ENCODE measurements at places on chromosomes 12 and 14.

- no peak for DNase-seq
Measured at GRCh38 chr14:61191733-61192132, 89.4 kb downstream of the TMEM30B start.

DNA sequence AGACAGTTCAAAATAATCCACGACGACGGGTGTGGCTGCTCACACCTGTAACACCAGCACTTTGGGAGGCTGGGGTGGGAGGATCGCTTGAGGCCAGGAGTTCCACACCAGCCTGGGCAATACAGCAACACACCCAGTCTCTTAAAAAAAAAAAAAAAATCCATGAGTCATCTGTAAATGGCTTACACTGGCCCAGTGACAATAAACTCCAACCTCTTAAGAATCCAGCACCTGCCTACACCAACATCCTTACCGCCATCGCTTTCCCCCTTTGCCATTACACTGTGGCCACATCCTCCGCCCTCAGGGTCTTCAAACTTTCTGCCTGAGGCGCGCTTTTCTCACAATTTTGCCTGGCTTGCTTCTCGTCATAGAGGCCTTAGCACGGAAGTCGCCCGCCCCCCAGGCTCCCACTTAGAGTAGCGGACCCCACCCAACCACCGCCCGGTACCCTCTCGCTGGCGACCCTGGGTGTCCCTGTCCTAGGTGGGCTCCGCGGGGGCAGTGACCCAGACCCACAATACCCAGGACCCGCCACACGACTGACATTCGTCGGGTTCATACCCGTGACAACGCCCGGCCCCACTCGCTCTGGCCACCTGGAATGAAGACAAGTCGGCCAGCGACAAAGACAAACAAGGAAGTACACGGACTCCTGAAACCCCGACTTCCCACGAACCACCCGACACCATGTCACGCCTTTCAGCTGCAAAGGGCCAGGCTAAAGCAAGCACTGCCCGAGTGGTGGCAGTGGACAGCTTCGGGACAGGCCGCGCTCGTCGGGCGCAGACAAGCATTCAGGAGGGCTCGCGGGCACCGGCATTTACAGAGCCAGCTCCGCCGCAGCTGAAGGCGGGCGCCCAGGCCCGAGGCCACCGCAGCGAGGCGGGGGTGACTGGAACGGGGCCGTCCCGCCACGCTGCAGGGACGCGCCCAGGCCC is 636 bp downstream of the GOLGA3 start:
- DNase-seq: peak; percentile 47

DNA sequence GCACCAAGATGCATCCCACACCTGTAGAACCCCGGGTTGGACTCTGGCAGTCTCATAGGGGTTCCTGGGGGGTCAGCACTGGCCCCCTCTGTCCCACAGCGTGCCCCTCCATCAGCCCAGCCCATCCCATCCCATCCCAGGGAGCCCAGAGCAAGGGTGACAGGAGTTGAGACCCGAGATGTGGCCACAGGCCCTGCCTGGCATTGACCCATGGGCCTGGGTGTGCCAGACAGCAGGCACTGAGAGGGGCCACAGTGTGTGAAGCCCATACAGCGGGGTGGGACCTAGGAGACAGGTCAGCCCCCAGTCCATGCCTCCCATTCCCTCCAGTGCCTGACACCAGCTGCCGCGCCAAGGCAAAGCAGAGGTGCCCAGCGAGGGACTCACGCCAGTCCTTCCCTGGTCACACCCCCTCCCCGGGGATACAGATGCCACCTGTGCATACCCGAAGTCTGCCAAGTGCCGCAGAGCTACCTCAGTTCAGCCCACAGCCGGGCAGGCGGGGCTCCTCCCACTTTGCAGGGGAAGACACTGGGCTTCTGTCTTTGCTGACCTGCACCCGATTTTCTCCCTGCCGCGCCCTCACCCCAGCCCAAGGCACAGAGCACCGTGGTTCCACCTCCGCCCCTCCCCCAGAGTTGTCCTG is 50.4 kb downstream of the CYP46A1 start:
- DNase-seq: no peak

DNA sequence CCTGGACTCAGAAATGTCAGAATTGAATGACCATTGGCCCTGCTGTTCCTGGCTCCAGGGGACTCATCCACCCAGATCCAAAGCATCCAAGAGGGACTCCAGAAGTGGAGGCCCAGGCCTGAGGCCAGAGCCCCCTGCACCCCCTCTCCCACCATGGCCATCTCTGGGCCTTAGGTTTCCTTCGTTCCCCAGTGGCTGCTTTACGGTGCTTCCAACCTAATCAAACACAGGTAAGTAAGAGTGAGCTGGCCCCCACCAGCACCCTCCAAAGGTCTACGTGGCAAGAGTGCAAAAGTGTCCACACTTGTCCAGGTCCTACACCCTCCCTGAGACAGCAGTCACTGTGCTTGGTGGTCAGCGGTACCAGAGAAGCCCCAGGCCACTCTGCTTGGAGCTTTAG is 139.0 kb downstream of the DPF3 start:
- DNase-seq: no peak

DNA sequence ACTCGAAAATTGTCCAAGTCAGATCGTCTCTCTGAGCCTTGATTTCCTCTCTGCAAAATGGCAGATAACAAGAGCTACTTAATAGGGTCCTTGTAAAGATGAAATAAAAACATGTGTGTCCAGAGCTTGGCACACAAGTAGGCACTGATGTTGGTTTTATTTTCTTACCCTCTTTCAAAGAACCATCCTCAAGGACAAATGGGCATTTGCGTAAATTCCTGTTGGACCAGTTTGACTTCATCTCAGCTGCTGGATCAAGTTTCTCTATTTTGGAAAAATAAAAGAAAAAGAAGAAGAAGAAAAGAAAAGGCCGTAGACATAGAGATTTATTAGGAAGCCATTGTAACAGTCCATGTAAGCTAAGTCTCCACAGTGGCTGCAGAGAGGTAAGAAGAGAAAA is 47.2 kb downstream of the MAP1LC3B2 start:
- no peak for DNase-seq

GRCh38 chr12:54522243-54522642 is 24.7 kb downstream of the NCKAP1L start:
- no peak for DNase-seq

DNA sequence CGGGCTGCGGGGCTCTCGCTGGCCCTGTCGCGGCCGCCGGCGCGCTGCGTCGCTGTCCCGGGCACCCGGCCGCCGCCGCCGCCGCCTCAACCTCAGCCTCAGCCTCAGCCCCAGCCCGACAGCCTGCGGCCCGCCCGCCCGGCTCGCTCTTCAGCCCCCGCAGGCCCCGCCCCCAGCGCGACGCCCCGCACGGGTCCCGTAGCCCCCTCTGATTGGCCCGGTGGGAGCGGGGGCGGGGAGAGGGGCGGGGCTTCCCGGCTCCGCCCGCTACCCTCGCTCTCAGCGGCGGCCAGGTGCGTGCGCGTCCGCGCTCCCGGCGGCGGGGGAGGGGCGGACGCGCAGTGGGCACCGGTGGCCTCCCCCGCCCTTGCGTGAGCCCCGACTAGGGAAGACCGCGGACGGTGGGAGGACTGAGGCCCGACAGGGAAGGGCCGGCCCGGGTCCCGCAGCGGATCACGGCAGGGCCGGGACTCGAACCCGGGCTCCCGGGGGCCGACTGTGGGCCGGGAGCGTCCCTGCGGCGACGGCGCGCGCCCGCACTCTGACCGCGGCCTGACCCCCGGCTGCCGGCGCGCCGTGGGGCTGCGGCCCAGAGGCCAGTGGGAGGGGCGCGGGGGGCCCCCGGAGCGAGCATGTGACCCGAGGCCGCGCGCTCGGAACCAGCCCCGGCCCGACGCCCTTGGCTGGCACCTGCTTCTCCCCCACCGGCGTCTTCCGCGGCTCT is at the start of gene PPP1R13B:
Gene PPP1R13B, minus strand, starts transcription at position 125 of the 724 bp plus-strand sequence. CDS start 268 bp downstream, outside the sequence.
- peak; percentile 99 for DNase-seq

- no peak for DNase-seq
Measured at GRCh38 chr14:75857199-75857598, 124.6 kb downstream of the TGFB3 start.

- DNase-seq: no peak
Measured at GRCh38 chr12:122963941-122964265, 2.4 kb downstream of the ABCB9 start.

DNA sequence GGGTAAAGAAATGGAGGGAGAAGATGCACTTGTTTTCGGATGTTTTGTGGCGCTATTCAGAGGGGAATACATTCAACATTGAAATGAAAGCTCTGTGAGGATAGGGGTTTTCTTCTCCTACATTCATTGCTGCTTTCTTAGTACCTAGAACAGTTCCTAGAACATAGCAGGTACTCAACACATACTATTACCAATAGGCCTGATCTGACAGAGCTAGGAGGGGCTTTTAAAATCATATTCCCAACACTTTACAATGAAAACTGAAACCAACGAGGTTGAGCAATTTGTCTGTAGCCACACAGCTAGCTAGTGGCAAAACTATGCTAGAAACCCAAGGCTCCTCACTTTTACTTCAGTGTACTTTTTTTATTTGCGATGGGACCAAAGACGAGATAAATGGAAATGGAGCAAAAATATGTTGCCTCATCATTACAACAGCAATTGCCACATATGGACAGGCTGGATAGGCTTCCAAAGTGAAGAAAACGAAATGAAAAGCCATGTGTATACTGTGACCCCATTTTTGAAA is 23.1 kb upstream of the IL22 start:
- no peak for DNase-seq

GRCh38 chr14:56874375-56874774 is 64.1 kb upstream of the OTX2 start:
- DNase-seq: peak; percentile 4

- DNase-seq: no peak
Measured at GRCh38 chr14:68236582-68237458, 417.2 kb downstream of the RAD51B start.

DNA sequence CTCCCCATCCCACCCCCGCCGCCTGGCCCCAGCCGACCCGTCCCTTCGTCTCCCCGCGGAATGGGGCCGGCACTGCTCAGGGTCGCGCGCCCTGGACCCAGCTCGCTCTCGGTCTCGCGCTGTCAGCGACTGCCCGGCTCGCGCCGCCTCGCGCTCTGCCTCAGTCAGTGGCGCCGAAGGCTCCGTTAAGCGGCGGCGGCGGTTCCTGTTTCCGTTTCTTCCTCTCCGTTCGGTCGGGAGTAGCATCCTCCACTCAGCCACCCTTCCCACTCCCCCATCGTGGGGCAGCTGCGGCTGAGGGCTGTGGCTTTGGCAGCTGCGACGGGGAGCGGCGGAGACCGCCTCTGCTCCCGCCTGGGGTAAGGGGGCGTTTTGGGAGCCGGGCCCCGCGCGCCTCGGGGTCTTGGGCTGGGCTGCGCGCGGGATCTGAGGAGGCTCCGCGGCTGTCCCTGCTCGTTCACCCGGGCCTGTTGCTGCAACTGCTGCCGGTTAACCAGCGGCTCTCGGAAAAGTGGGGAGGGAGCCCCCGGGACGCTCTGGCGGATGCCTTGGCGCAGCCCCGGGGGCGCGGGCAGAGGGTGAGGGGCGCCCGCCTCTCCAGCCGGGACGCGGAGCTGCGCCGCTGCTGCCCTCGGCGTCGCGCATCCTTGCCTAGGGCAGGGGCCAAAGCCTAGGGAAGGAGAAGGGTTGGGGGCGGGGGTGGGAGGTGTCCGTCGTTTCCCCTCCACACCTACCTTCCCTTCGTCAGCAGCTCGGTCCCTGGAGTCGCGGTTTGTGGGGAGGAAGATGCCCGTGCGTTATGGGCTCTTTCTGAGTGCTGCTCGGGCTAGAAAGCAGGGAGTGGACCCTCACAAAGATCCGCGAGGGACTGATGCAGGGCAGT is 567 bp downstream of the FUT8 start:
- no peak for DNase-seq

GRCh38 chr14:69688299-69688649 is 76.9 kb downstream of the SUSD6 start:
- no peak for DNase-seq

DNA sequence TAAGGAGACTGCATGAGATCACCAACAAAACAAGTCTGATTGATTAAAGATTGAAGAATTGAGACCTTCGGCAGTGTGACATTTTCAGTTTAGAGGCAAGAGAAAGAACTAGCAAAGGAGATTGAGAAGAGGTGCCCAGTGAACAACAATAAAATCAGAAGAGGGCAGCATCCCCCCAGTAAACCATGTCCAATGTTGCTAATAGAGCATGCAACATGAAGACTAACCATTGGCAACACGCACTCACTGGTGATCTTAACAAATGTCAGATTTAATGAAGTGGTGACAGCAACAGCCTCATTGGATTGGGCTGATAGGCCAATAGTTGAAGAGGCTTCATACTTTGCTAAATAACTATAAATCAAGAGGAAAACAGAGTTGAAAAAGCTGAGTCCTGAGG is 20.7 kb upstream of the TAS2R14 start:
- DNase-seq: no peak

- no peak for DNase-seq
Measured at GRCh38 chr12:6535960-6536847, 1.9 kb downstream of the GAPDH start.

- no peak for DNase-seq
Measured at GRCh38 chr14:100652744-100653143, 65.5 kb upstream of the BEGAIN start.

DNA sequence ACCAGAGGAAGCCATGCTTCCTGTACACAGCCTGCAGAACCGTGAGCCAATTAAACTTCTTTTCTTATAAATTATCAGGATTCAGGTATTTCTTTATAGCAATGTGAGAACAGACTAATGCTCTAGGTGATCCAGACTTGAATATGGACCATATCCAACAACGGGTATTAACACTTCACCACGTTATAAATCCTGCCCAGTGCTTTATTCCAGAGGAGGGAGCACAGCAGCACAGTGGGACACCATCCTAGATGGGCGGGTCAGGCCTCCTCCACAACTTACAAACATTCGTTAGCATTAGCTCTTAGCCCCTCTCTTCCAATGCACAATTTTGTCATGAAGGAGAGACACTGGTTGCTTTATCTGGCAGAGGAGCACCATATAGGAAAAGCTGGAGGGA is 66.0 kb downstream of the TMCC3 start:
- DNase-seq: no peak

GRCh38 chr14:54447231-54447692 is 6.1 kb upstream of the CNIH1 start:
- no peak for DNase-seq

GRCh38 chr12:65860600-65860999 is 36.3 kb downstream of the HMGA2 start:
- no peak for DNase-seq

GRCh38 chr14:82009076-82009475 is 475.4 kb upstream of the SEL1L start:
- DNase-seq: no peak

DNA sequence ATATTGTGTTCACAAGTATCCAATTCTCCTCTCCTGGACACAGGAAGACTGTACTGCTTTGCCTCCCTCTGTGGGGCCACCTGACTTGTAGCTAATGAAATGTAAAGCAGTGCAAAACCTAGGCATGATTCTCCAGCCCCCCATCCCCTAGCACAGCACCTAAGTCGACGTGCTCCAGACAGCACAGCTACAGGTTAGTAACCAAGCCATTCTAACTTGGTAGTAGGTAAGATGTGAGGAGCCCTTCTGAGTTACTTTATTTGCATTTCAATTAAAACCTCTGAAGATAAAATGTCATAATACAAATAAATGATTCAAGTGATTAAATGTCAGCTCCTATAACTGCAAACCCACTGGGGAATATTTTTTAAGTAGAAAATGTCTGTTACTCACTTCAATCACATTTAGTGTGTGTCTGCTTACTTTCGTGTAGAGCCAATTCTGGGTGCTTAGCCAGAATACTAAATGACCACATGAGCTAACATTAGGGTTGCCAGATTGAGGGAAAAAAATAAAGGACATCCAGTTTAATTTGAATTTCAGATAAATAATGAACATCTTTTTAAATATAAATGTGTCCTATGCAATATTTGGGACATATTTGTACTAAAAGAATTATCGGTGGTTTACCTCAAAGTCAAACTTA is 64.8 kb upstream of the HIF1A start:
- DNase-seq: no peak

GRCh38 chr12:105060715-105061378 is 23.4 kb downstream of the ALDH1L2 start:
- DNase-seq: no peak

Data from GM19239 (cell line).